Ureter (tissue), 1 donor: ENCODE measurements at places on chromosomes 2 and 18.

DNA sequence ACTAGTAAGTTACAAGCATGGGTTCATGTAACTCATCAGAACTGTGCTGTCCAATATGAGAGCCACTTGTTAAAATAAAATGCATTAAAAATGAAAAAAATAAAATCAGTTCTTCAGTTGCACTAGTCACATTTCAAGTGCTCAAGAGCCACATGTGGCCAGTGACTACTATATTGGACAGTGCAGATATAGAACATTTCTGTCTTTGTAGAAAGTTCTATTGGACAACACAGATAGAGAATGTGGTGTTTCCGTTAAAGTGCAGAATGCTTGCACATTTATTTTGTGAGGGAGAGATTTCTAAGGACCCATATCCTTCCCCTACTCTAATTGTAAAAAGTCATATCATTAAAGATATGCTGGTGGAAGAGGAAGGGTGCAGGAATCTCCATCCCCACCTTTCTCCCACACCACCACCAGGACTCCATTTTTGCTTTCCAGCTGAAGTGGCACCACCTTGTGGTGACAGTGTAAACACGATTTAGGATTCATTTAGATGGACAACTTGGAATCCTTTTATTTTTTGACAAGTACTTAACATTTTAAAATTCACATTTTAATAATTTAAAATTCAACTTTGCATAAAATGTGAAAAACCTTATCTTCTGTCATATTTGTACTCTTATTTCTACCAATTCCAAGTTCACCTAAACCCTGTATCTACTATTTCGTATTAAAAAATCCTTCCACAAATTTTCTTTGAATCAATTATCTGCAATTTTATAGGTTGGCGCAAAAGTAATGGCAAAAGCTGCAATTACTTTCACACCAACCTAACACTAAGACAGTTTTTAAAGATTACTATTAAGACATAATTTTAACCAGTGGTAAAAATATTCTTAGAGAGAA, 9.4 kb upstream of the CD302 start:
- no peak for DNase-seq

- DNase-seq: no peak
Measured at GRCh38 chr2:88190808-88191721, 20.9 kb downstream of the THNSL2 start.

GRCh38 chr2:47062681-47063537, 92.2 kb downstream of the STPG4 start:
- DNase-seq: no peak

DNA sequence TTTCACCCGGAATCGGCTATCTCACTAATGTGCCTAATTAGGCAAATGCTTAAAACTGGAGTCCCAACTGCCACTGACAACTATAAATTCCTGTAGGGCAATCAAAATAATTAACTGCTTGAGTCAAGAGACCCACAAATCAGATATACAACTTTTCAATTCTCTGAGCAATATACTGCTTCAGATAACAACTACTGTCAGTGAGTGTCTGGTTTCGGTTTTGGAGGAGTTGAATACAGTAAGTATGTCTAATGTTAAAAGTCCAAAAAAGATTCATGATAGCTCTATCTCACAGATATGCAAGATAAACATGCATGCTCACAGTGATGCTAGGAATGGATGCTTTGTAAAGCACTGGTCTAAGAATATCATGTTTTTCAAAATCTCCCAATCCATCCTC, 283.3 kb downstream of the NRXN1 start:
- no peak for DNase-seq

DNA sequence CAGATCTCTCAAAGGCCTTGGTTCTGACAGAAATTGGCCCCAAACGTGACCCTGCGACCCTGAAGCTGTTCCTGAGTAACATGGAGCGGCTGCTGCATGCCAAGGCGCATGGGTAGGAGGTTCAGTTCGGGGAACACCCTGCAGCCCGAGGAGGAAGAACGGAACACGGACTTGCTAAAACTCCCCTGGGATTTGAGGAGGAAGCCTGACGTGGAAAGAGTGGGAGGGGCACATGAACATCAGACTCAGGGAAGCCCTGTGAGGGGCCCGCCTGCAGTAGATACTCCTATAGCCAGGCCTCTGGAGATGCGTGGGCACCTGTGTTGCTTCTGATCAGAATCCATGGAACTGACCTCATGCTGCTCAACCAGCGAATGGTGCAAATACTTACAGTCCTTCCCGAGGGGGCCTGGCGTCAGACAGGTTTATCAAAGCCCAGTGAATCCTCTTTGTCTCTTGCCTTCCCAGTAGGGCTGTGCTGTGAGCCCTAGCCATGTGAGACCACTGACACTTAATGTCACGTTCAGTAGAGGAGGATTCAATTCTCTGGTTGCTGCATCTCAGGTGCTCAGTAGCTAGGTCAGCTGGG, 46.8 kb downstream of the IMPA2 start:
- DNase-seq: no peak

DNA sequence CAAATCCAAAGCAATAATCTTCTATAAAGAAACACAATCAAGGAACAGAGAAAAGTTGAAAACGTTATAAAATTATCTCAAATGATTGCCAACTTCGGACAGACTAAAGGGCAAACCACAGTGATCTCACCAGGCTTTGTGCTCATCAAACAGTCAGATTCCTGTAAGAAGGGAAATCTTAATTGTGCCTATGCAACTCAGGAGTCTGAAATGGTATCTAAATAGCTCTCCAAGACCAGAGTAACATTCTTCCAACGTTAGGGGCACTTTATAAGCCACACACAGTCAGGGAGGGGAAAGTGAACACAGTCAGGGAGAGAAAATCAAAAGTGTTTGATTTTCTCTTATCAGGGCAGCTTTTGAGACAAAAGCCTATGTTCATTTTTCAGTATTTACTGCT, 29.4 kb downstream of the PLEKHM3 start:
- DNase-seq: no peak

- DNase-seq: no peak
Measured at GRCh38 chr2:233463586-233463985, 103.0 kb downstream of the USP40 start.

GRCh38 chr2:143262389-143262788, 133.2 kb downstream of the ARHGAP15 start:
- no peak for DNase-seq

GRCh38 chr2:238015705-238016104, 45.1 kb upstream of the SCLY start:
- DNase-seq: no peak

DNA sequence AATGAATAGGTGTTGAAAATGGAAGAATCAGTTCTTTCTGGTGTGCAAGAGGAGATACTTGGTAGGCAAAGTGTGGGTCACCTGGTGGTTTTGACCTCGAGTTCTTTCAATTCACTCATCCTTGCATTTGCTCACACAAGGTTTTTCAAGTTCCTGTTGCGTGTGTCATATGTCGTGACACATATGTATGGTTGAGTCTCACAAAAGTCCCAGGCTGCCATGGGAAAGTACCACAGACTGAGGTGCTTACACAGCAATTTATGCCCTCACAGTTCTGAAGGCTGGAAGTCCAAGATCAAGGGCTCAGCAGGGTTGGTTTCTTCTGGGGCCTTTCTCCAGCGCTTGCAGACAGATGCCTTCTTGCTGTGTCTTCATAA, 64.4 kb downstream of the NCK2 start:
- DNase-seq: no peak

DNA sequence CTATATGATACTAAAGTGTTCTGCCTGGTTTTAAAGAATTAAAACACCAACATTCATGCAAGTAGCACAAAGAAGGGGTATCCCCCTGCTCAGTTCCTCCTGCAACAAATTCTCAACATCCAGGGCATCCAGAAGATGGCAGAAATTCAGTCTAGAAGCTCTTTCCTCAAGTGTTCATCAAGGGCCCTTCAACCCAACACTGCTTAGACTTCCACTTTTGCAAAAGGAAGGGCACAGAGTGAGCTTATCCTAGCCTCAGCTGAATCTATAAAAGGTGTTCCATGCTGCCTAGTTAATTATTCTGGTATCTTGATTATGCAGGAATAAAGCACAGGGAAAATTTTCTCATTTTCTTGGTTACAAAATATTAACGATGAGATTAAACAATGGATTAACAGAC, 275.8 kb upstream of the CRIM1 start:
- DNase-seq: no peak

GRCh38 chr2:231190531-231191197, 7.8 kb upstream of the ARMC9 start:
- DNase-seq: peak; percentile 58

DNA sequence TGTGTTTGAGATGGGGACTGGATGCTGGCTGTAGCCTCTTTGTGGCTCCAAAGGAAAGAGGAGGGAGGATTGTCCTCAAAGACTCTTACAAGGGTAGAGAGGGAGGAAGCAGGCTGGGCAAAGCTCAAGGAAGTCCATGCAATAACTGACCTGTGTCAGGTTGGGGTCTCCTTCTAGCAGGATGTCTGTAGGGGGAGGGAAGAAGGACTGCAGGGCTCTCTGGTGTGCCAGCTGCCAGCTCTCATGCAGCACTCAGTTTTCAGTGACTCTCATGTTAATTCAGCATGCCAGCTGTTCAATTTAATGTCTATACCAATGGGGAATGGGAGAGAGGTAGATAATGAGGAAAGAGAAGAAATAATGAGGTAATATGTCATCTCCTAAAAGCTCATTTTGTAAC, 85.3 kb upstream of the RANBP2 start:
- no peak for DNase-seq

GRCh38 chr18:26052505-26052904, 37.9 kb downstream of the SS18 start:
- DNase-seq: no peak

DNA sequence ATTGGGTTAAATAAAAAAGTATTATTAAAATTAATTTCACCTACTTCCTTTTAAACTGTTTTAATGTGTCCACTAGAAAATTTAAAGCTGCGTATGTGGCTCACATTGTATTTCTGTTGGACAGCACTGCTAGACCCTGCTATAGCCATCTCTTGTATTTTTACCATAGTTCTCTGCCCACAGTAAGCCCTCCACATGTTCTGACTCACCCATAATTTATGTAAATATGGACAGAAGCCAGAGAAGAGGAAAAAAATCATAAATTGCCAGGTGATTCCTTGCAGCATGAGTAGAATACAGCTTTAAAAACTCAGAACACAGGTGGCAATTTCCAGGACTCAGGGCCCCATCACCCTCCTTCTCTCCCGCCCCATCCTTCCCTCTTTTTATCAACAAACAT, 142.4 kb upstream of the MEX3C start:
- no peak for DNase-seq

GRCh38 chr2:109356324-109357035, 227.5 kb downstream of the SH3RF3 start:
- no peak for DNase-seq

DNA sequence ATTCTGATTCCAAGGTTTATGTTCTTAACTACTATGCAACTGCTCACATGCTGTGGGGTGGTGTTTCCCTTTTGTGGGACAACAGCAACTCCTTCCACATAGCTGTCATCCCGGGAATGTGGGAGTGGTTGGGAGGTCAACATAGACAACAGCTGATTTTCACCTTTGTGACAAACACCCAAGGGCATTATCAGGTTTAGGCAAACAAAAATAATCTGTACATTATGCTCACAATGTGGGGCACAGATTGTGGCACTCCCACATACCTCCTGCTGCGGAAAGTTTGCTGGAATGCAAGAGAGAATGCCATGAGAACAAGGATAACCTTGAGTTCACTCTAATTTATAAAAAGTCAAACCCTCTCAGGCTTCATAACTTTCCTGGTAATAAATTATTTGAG, 582.6 kb downstream of the CNTNAP5 start:
- no peak for DNase-seq

DNA sequence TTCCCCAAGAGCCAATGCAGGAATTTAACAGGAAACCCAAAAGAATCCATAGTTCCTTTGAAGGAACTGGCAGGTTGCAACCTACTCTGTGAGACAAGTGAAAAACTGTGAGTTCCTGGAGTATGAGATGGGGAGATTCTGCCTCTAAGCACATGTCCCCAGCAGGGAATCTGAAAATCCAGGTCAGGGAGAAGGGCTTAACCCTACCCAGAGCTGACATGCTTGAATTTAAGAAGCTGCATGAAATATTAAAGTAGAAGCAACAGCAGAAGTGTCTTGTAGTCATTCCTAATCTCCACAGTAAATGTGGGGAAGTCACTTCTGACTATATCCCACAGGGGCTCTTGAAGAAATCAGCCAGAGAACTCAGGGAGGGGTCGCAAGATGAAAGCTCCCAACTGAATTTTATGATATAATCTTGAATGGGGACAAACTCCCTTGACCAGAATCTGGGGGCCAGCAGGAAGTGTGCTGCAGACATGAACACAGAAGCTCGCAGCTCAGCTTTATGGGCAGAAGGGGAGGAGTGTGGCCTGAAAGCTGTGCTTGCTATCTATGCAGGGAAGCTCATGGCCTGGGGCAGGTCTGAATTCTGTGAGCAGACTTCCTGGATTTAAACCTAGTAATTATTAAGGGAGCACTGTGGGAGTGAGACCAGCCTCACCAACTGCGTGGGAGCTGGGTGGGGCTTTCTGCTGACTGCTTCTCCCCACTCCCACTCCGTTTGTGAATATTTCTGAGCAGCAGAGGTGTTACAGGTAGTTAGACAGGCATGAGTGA, 184.1 kb upstream of the KYNU start:
- DNase-seq: no peak

DNA sequence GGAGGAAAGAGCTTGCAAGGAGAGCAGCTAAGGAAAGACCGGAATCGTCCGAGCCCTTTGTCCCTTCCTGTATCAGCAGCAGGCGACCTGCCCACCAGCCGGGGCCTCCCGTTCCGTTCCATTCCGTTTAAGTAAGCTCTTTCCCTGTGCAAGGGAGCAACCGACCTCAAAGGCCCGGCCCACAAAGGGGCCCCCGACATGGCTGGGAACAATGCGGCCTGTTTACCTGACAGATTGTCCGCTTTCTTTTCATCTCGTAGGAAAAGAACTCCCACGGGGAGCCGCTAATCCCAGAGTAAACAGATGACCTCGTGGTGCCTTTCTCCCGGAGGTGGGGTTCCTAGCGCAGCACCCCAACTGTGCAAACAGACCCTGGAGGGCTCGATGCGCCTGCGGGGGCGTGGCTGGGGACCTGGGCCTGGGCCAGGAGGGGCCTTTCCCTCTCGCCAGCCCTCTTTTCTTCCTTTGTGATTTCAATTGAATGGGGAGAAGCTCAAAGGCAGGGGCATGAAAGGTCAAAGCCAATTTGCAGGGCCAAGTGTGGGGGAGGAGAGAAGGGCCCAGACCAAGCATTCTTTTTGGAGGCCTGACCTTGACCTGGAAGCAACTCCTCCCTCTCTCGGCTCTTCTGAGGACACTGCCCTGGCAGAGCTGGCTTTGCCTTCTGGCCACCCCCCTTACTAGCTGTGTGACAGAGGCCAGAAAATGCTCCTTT, 120.2 kb downstream of the INHBB start:
- DNase-seq: no peak

- DNase-seq: no peak
Measured at GRCh38 chr2:230312638-230313037, 14.4 kb upstream of the SP140L start.

GRCh38 chr18:47296462-47296861, 45.0 kb upstream of the SKOR2 start:
- DNase-seq: no peak
